ENCODE measurements at places on chromosomes 2 and 18.

- DNase-seq = no peak
Measured at GRCh38 chr2:144211826-144212225, 308.1 kb downstream of the ZEB2 start.

GRCh38 chr2:9937968-9938367 is 13.5 kb upstream of the GRHL1 start:
- DNase-seq = no peak

DNA sequence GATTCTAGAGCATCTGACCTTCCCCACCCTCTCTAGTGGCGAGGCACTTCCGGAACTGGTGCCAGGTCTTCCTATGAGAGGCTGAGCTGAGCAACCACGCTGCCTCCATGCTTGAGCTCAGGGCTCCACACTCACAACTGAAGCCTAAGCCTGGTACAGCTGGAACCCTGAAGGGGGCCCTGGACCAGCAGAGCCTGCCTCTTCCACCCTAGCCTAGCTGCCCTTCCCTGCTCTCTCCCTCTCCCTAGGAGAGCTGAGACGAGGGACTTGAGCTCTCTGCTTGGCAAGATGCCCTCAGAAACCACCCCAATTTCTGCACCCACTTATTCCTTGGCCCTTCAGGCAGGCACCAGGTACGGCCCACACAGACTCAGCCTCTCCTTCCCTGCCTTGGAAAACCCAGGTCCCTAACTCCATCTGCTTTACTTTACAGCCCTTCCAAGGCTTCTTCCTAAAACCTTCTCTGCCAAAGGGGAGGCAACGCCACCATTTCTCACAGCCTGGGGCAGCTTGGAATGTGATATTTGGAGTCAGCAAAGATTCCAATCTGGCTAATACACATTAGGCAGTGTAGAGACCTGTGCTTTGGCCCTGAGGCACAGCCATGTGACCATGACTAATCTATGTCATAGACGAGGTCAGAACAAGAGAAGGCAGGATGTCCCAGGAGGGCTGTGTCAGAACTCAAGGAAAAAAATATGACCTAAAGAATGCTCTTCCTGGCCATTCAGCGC is 18.8 kb downstream of the COX7A2L start:
- no peak for DNase-seq

DNA sequence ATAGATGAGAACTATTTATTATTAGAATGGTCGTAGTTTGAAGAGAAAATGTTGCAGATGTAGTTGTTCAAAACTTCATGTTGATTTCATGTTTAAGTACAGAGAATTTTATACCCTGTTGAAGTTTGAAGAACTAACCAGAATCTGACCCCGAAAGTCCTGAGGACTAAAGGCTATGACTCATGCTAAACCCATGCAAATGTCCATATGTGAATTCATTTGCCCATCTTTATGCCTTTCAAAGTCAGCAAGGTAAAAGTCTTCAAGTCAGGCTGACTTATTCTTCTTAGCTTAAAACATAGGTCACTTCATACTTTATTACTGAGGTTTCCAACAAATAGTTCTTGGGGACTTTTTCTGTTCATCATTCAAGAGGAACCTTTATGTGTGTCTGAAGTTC is 185.5 kb downstream of the CCDC85A start:
- no peak for DNase-seq

- no peak for DNase-seq
Measured at GRCh38 chr2:191321861-191322662, 76.9 kb downstream of the MYO1B start.

GRCh38 chr2:128556633-128557032 is 238.0 kb upstream of the HS6ST1 start:
- DNase-seq = no peak

DNA sequence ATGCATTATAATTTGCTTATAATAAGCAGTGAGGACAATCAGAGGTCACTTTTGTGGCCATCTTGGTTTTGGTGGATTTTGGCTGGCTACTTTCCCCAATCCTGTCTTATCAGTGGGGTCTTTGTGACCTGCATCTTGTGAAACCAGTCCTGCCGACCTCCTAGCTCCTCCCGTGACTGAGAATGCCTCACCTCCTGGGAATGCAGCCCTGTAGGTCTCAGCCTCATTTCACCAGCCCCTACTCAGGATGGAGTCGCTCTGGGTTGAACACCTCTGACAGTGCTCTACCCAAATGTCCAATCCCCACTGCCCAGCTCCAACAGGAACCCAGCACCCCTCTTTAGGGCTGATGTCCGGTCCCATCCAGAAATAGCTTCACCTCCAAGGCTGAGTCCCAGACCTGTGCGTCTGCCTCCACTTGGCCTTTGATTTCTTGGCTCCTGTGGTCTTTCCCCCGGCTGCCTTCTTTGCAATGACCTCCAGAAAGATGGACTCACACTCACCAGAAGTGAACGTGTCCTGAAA is 31.3 kb upstream of the PXDN start:
- DNase-seq = no peak

GRCh38 chr18:12702221-12703095 is at the start of the genes CEP76 and PSMG2:
CEP76 (minus strand) TSS chr18:12702723; CDS start chr18:12702548, 175 bp downstream.
PSMG2 (plus strand) TSS chr18:12703042; CDS start chr18:12703108, 66 bp downstream.
- peak; percentile 92 for DNase-seq

DNA sequence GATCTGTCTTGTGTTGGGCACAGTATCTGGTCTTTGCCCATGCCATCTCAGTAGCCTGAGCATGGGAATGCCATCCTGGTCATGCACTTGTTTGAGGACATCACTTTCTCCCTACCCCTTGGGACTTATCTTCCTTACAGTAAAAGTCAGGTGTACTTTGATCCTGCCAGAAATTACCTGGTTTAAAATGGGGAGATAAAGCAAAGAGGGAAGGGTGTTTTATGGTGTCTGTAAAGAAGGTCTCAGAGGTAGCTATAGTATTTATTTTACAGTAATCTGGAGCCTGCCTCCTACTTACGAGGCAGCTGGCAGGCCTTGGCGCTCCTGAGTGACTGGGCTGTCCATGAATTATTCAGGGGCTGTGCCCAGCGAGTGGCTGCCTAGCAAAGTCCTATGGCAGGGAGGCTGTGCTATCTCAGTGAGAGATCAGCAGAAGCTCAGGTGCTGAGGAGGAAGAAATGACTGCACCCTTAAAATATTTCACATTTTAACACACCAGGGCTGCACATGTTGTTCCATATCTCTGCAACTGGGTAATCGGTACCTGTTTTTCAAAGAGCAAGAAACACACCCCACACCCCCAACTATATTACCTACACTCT is 93.9 kb downstream of the SPTBN1 start:
- DNase-seq = no peak

DNA sequence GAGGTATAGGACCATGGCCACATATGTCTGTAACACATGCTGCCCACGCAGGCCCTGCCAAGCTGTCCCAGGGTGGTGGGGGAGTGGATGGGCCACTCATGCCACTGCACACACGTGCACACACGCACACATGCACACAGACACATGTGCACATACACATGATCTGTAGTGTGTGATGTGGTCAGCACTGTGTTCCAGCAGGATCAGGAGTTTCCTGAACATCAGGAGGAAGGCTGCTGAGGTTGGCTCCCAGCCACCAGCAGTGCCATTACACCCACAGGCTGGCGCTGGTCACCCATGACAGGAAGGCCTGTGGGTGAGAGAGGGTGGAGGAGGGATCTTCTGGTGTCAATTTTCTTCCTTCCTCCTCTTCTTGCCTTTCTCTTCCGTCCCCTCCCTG is 44.7 kb downstream of the POMC start:
- DNase-seq = no peak

- DNase-seq = no peak
Measured at GRCh38 chr2:31888550-31888949, 122.3 kb downstream of the MEMO1 start.

Data from stimulated activated effector memory CD8-positive, alpha-beta T cell treated with anti-CD3 and anti-CD28 coated beads, Interleukin-12 subunit alpha, Interleukin-12 subunit beta, amount 100 ng/mL, for 72 hours (primary cell).